ENCODE measurements at places on chromosomes 1 and 21.

- DNase-seq: peak; percentile 58
These were observed 877 bp downstream of the IRF2BP2 start for GRCh38 chr1:234608911-234609690.

DNA sequence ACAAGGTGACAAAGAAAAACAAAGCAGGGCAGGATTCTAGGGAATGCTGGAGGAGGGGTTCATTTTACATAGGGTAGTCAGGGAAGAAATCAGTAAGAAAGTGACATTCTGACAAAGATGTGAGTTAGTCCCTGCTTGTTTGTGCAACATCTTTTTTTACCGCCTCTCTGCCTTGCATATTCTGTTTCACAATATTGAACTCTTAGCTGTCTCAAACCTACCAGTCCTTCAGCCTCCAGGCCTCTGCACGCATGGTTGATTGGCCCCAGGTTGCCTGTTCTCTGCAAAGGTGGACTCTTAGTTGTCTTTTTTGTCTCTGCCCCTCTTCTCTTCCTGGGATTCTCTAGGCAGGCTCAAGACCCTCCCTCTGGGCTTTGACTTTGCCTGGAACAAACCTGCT is 152.2 kb upstream of the RUNX1 start:
- DNase-seq: no peak

DNA sequence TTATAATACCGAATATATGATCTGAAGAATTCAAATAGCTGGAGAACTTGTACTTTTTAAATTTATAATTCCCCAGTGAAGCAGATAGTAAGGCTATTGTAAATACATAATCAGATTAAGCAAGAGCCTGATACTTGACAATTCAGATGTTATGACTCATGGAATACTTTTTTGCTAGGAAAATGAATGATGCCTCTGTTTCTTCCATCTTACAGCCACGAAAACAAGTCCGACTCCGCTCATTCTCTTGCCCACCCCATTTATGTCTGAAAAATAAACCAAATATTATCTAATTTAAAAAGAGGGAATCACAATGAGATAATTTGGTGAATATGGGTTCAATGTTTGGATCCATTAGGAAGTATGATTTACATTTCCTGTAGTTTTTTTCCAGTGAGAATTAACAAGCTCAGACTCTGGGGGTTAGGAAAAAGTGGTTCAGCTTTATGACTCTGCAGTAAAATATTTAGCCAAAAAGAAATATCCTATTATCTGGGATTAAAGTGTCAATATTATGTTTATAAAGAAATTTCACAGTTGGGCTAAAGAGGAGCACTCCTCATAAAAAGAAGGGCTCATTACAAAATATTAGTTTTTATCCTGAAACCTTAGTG is 50.4 kb upstream of the DAB1 start:
- DNase-seq: no peak

GRCh38 chr1:152002960-152003359 is 9.3 kb upstream of the S100A10 start:
- DNase-seq: no peak

DNA sequence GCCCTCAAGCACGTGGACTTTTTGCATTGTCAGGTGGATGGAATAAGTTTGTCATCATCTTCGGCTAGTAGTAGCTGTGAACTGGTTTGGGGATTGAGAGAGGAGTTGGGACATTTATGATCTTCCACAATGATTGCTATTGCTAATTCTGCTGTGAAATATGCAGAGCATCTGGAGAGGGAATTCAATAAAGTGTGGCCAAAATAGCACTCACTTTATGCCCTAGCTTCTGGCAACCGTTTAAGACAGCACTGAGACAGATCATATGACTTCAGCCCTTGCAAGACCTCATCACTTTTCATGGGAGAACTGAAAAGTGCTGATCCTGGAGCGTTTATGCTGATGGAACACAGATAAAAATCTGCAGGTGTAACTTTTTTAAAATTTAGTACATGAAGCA is 360.8 kb downstream of the GPATCH2 start:
- DNase-seq: no peak

- no peak for DNase-seq
These were observed 101.4 kb downstream of the TTLL7 start for GRCh38 chr1:83897516-83897915.

- DNase-seq: no peak
These were observed 916.7 kb upstream of the TMPRSS15 start for GRCh38 chr21:19320291-19320690.

GRCh38 chr1:58968360-58968952 is 184.6 kb upstream of the JUN start:
- DNase-seq: no peak

GRCh38 chr1:9539829-9540550 is 725 bp downstream of the SLC25A33 start:
- DNase-seq: peak; percentile 33

DNA sequence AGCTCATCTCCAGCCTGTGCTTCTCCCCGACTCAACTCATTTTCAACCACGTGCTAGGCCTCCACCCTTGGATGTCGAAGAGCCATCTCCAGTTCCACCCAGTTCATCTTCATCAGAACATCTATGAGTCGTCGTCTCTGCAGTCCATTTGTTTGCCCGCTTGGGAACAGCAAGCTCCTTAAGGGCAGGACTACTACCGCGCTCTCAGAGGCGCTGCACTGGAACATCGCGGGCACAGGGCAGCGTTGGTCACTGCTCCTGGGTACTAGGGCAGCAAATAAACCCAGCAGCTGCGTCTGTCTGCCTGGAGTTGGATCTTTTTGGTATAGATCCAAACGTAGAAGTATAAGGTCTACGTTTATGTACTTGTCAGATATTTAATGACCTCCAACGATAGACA is 478 bp upstream of the PRDM2 start:
- no peak for DNase-seq

GRCh38 chr1:92968138-92969032 is 7.1 kb upstream of the DIPK1A start:
- no peak for DNase-seq

DNA sequence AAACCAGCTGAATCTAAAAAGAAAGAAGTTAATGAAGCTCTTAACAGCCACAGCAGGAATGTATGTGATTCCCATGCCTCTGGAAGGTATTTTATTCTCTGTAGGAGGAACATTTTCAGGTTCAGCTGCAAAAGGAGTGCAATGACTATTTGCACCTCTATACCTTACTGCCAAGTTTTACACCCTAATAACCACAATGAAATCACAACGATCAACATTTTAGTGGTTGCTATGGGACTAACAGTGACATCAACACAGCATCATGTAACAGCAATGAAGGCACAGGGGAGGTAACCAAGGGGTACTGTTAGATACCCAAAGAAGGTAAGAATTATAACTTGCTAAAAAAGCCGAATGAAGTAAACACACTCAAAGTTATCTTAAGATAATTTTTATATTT is 116.3 kb upstream of the HP1BP3 start:
- DNase-seq: no peak

DNA sequence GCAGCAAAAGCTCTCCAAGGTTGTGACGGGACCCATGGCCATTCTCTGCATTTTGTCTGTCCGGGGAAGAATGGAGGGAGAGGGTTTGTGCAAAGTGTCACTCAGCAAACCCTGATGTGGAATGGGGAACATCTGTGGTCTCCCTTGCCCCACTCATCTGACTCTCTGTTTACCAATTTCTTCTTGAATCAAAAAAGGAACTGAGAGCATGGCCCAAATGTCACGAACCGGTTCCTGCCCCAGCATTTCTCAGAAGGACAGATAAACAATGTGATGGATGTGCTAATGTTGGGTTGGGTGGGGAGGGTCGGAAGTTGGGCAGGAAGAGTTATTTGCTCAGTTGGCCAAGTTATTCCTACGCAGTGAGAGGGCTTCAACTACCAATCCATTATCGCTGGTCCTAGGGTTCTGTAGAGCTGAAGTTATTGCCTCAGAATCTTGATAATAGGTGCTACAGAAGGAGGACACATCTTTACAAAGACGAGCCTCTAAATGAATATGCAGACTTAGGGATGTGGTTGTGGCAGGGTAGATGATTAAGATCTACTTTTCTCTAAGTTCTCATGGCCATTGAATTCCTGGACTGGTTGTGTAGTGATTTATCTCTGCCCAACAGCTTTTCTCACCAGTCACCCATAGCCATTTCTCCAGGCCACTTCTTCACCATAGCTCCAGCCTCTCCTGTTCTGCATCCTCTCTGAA is 9.6 kb upstream of the DUSP12 start:
- DNase-seq: no peak

- DNase-seq: no peak
These were observed 32.2 kb upstream of the RPTN start for GRCh38 chr1:152191260-152191659.

DNA sequence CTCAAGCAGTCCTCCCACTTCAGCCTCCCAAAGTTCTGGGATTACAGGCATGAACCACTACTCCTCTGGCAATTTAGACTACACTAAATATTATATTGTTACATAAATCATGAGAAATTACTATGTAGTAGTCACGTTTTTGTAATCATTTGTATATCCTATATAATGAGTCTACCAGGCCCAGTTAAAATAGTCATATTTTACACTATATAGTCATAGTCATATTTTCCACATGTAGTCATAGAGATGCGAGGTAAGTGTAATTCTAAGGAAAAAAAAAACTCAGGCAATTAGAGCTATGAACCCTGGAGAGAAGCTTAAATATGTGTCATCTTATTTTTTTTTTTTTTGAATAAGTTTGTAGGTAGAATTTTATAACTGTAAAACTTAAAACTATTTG is 90.0 kb downstream of the FNBP1L start:
- DNase-seq: no peak

GRCh38 chr21:45709173-45709572 is 65.6 kb downstream of the PCBP3 start:
- no peak for DNase-seq

- no peak for DNase-seq
These were observed 135.3 kb downstream of the GDAP2 start for GRCh38 chr1:117794073-117794472.

DNA sequence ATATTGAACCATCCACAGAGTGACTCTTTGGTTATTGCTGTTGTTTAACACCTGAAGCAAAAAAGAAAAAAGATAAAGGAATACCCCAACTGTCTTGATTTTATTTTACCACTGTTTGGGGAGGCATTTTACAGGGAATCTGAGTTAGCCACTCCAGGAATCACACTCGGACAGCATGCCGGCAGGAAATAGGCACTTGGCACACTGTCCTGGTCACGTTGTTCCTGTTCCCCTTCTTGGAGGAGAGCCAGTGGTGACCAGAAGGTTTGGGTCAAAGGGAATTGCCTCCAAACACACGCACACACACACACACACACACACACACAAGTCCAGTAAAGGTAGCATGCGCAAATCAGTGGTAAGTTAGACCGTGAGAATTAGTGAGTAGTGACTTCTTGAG is 13.8 kb downstream of the RGS4 start:
- DNase-seq: no peak

DNA sequence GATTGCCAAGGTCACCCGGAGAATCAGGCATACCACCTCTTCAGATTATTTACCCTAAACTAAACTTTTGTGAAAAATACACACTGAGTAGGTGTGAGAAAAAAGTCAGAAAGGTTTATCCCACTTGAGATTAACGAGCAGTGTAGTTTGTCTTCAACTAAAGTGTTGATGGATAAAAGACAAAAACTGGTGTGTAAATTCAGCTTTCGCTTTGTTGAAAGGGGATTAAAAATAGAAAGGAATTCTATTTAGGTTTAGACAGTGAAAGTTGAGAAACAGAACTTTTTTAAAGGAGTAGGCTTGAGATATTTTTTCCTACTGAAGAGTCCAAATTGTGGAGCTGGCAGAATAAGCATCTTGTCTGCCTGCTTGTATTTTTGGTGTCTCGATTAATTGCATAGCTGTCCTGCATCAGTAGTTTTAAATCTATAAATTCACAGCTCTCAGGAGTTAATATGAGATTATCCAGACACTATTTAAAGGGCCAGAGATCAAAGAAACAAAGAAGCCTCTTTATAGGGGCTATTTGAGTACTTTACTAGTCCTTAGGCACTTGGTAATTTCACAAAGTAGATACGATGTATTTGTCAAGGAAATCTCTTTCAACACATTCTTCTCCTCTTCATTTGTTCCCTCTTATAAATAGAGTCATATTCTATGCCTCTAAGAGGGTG is 46.7 kb upstream of the RABGAP1L start:
- DNase-seq: no peak

GRCh38 chr1:65068202-65069010 is 79.6 kb upstream of the AK4 start:
- peak; percentile 4 for DNase-seq

- DNase-seq: no peak
These were observed 383.3 kb downstream of the HHAT start for GRCh38 chr1:210711825-210712612.

DNA sequence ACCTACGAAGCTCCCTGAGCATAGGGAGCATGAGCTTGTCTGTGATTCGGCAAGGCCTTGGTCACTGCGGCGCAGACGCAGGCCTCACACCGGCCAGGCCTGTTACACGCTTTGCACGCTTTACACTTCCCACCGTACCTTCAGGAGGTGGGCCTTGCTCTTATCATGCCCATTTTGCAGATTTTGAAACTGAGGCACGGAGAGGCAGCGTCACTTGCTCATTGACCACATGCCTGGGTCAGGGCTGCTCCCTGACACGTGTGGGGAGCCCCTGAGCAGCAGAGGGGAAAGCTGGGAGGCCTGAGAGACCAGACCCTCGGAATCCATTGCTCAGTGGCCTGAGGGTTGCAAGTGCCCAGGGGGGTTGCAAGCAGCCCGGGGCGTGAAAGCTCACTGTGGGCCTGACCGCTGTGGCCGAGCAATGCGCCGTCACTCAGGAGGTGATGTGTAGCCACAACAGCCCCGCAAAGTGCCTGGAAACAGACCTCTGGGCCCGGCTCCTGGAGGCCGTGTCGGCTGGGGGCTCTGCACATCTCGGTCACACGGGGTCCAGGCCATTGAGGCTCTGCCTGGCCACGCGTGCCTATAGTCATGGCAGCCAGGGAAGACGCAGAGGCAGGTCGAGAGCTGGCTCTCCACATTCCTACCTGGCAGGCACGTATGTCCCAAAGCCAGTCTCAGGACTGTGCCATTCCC is 6.9 kb downstream of the ARHGEF16 start:
- no peak for DNase-seq

DNA sequence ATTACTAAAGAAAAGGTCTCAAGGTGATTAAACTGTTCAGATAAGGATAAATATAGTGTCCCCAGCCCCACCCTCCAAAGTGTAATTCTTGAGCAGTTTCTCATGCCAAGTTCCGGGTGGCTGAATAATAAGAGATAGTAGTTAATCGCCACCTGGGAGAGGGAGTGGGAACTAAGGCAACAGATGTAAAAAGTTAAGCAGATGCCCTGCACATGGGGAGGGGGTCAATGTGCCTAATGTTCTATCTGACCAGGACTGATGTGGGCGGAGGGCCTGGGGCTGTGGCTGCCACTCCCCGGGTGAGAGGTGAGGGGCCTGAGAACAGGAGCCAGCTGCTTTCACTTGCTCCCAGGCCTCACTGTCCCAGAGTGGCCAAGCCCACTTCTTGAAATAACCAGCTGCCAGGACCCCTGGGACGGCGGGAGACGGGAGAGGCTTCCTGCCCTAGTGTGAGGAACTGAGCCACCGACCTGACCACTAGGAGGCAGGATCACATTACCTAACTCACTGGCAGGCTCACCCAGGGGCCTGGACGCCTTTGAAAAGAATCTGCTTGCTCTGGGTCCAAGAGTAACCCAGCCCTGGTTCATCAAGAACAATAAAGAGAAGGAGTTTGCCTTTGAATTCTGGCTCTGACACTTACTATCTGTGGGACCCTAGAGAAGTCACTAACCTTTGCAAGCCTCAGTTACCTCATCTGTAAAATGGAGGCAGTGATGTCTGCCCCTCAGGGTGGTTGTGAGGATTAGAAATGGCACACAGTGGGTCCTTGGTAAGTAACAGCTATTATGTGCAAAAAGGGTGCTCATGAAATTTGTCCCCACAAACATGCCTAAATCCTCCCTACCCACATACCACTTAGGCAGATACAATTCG is 179.2 kb downstream of the ATG4C start:
- DNase-seq: no peak

All from activated CD4-positive, alpha-beta T cell treated with anti-CD3 and anti-CD28 coated beads, Interleukin-2, amount 50 U/mL, for 4 hours (primary cell).